ENCODE measurements at places on chromosomes 12 and 14. TPM values are rescaled to one million over a fixed set of nuclear protein-coding genes. Genes with fewer than 3 reads are reported as not detected.
A peak's percentile ranks its signal among the peaks of the same experiment; 100 is the strongest.

GLT8D2 gene
- 0.69 TPM for total RNA-seq

ALX1 gene
- 1.3 TPM for total RNA-seq

PPM1H gene
- total RNA-seq: 75.2 TPM

KLRD1 gene
- 0.59 TPM for total RNA-seq

GRCh38 chr14:61076556-61076955 lies 95.5 kb downstream of the SLC38A6 start:
- DNase-seq: no peak

- peak; percentile 46 for DNase-seq
These were observed 250.2 kb downstream of the CACNA1C start for GRCh38 chr12:2302711-2303580.

GRCh38 chr14:103749452-103749851 lies 33.8 kb downstream of the ZFYVE21 start:
- DNase-seq: no peak

- peak; percentile 42 for DNase-seq
These were observed 74.3 kb upstream of the ST8SIA1 start for GRCh38 chr12:22408610-22409376.

DNA sequence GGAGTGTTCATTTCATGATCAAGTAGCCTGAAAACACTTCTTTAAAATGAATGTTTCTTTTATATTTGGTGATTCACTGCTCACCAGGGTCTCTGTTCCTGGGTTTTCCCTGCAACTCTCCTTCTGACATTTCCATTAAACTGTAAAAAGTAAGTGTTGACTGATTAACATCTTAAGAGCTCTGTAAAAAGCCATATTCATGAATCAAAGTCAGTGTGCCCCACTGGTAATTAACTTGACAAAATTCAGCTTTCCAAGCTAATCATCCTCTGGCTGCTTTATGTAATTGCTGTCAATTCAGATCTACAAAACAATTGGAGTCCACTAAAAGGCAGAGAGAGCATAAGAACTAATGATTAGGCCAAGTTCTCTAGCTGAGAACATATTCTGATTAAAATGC lies 41.6 kb downstream of the CNTN1 start:
- no peak for DNase-seq

Data from endodermal cell (in vitro differentiated cells).